Stimulated activated CD4-positive, alpha-beta T cell treated with anti-CD3 and anti-CD28 coated beads, Interleukin-1b, Interleukin-23, amount 100 ng/mL, for 48 hours (primary cell): ENCODE measurements at places on chromosomes 16 and 17.

- DNase-seq, result peak; percentile 45
Observed at GRCh38 chr17:75130632-75131277, 787 bp downstream of the NT5C start.

GRCh38 chr17:65022751-65023700 is 33.5 kb downstream of the GNA13 start:
- peak; percentile 39 for DNase-seq

DNA sequence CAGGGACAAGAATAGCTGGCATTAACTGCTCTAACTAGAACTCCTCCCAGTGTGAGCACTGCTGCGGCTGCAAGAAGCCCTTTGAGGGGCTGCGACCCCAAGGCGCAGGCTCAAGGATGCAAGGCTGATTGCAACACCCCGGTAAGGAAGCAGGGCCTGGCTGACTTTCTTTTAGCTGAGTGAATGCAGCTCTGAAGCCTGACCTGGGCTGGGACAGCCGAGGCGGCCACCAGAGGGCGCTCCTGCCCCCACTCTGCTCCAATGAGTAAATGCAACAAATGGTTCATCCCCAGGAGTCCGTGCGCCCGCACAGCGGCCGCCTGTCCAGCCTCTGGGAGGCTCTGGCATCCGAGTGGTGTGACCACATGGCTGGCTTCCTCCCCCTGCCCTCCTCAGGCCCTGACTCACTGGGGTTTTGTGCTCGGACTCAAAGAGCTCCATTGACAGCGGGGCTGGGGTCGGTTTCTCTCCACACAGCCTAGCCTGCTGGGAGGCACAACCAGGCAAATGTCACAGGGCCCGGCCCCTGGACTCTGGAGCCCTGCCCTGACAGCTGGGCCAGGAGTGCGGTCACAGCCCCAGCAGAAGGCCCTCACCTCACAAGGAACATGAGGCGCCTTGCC is at the start of gene SMIM5:
TSS of gene SMIM5 (plus strand) at position 572 of the 623 bp plus-strand sequence. CDS start 6,768 bp downstream, outside the sequence.
- peak; percentile 82 for DNase-seq

- no peak for DNase-seq
Observed at GRCh38 chr17:37160944-37161343, 212.2 kb downstream of the AATF start.

GRCh38 chr17:62868723-62869122 is 60.6 kb upstream of the MARCHF10 start:
- no peak for DNase-seq

GRCh38 chr16:54630284-54630967 is 300.2 kb upstream of the IRX5 start:
- DNase-seq, result no peak

DNA sequence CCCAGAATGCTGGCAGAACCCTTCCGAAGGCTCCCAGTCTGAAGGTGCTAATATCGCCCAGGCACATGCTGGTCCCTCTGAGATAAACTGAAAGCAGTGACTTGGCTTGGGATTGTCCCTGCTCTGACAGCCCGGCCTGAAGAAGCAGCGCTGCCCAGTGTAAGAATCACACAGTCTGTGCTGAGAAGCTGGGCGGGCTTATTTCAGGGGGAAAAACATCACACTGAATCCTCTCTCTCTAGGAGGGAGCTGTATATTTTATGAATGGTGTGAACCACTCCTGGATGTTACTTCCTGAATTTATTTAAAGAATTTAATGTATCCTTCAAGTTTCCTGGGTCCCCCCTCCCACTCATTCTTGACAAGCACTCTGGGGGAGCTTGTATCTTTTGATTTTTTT is 36.3 kb downstream of the GAS7 start:
- no peak for DNase-seq

DNA sequence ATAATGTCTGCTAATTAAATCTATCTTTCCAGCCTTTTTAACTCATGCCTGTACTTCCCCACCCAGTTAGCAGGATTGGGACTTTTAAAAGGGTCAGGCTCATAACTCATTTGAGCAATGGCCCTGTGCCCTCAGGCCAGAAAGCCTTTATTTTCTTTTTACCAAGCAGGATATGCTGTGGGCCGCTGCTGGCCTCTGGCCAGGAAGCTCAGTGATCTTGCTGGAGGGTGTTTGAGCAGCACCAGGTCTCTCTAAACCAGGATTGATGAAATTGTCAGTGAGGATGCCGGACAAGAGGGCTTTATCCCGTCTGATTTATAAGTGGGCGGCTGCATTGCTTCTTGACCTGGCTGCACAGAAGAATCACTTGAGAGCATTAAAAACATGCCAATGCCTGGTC is 187.8 kb downstream of the RAB11FIP4 start:
- no peak for DNase-seq

GRCh38 chr16:81516478-81517149 is 72.0 kb downstream of the CMIP start:
- no peak for DNase-seq
